ENCODE measurements at places on chromosomes 16 and 17.
A peak's percentile ranks its signal among the peaks of the same experiment; 100 is the strongest.

DNA sequence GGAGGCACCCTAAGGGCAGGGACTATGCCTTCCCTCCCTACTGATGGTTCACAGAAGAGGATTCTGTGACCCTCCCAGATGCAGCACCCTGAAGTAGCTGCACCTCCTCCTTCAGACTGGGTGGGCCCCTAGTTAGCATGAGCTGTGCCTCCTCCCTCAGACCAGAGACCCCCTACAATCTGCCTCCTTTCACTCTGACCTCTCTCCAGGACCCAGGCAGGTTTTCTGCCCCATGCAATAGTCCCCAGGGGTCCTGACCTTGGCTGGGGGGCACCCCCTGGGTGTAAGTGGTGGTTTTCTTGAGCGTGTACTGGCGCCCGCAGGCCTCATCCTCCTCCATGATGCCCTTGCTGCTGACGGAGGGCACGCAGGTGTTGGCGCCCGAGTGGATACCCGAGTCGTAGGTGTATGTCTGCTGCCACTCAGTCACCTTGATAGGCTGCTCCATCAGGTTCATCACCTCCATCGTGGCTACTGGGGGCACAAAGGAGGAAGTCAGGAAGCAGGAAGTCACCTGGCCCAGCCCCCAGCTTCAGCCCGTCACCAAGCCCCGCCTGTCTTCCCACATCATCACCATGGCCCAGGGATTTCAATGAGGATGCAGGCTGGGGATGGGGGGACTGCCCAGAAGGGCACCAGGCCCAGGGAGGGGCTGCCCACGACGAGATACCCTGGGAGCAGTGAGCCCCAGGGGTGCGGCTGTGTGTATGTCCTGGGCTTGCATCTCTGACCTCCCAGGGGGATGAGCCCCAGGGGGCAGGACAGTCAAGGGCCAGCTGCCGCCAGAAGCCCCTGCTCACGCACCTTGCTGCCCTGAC lies 14.9 kb downstream of the JUP start:
- DNase-seq, result no peak

GRCh38 chr17:79702034-79702433 lies 28.7 kb upstream of the ENPP7 start:
- no peak for DNase-seq

- DNase-seq, result no peak
Observed at GRCh38 chr16:22732400-22732799, 81.6 kb upstream of the HS3ST2 start.

- DNase-seq, result no peak
Observed at GRCh38 chr16:89137666-89138512, 33.7 kb upstream of the CDH15 start.

- no peak for DNase-seq
Observed at GRCh38 chr17:79622776-79623175, 11.9 kb upstream of the RBFOX3 start.

DNA sequence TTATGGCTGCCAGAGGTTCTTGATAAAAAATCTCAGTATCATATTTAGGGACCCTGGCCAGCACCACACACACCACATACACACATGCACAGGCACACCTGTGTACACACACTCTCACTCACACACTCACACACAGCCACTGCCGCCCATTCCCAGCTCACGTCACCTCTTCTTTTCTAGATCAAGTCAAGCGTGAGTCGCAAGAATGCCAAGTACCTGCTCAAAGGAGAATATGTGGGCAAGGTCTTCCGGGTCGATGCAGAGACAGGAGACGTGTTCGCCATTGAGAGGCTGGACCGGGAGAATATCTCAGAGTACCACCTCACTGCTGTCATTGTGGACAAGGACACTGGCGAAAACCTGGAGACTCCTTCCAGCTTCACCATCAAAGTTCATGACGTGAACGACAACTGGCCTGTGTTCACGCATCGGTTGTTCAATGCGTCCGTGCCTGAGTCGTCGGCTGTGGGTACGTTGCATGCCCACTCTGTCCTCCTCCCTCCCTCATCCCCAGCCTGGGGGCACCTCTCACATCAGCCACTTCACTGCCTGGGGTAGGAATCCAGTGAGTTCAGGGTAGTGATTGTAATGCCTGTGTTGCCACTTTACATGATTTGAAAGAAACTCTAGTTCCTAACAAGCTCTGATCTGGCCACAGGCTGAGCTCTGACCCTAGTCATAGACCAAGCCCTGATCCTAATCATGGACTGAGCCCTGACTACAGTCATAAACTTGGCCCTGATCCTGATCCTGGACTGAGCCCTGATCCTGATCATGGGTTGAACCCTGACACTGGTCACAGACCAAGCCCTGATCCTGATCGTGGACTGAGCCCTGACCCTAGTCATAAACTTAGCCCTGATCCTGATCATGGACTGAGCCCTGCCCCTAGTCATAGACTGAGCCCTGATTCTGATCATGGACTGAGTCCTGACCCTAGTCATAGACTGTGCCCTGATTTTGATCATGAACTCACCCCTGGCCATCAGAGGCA lies 20.4 kb downstream of the CDH5 start:
- no peak for DNase-seq

- DNase-seq, result peak; percentile 74
Observed at GRCh38 chr17:57986841-57987580, 1.0 kb downstream of the VEZF1 start.

GRCh38 chr16:49483651-49484450 lies 110.2 kb downstream of the C16orf78 start:
- DNase-seq, result no peak

DNA sequence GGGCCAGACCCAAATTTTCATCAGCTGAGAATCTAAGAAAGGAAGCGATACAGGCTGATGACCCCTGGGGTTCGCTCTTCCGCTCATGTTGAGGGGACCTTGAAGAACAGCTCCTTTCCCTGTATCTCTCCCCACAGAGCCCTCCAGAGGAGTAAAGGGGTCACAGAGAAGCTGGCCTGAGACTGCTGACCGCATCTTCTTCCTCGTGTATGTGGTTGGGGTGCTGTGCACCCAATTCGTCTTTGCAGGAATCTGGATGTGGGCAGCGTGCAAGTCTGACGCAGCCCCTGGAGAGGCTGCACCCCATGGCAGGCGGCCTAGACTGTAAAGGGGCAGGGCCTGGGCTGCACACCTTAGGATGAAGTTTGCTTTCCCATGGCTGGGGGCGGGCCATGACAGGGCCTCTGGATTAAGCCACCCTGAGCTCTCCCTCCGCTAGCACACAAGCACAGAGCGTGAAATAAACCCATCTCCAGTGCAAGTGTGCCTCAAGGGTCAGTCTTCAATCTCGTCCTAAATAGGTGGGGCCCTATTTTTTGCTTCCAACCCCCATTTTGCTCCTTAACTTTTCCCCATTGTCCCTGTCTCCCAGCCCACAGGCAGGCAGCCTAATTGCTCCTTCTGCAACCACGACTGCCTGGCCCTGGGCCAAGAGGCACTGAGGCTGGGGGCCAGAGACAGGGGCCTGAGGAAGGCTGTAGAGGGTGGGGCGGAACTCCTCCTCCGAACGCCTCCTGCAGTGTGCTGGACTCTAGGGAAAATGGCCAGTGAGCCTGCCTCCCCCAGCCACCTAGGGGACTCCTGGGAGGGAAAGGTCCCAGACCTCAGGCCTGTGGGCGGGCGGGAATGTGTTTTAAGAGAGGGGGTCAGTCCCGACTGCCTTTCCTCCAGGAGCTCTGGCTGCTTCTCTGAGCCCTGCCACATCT lies 3.6 kb downstream of the ZACN start:
- DNase-seq, result no peak

GRCh38 chr16:1377406-1378010 lies 25.8 kb downstream of the GNPTG start:
- DNase-seq, result no peak

DNA sequence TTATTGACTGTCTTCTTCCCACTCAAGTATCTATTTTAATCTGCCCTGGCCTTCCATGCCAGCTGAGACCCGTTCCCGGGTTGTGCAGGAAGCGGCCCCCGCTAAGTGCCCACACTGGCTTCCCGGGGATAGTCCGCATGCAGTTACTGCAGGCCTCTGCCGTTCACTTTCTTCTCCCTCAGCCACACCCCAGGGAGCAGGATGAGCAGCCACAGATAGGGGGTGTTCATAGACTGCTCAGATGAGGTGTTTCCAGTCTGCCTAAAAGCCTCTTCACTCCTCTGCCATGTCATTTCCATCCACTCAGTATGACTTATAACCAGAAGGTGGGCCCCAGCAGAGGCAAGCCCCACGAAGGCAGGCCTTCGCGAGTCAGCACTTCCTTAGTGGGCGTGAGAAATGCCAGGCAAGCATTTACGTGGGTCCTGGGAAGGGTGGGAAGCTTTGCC lies 7.7 kb downstream of the MED9 start:
- DNase-seq, result peak; percentile 13

DNA sequence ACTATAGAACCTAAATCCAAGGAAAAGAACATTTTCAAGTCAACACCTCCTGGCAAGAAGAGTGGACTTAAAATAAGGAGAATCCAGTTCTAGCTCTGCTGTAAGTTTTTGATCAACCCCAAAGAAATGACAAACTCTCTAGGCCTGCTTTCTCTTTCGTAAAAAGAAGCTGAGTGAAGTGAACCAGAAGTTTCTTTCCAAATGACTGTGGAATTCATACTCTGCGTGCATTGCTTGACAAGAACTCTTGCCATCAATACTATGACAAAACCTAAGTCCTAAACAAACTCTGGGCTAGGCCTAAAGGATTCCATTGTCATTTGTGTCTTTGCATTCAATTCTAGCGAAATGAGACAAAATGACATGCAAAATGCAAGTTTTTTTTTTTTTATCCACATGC lies 187.5 kb upstream of the SOX9 start:
- DNase-seq, result no peak

- peak; percentile 29 for DNase-seq
Observed at GRCh38 chr17:50976951-50977472, 110.9 kb upstream of the TOB1 start.

- DNase-seq, result no peak
Observed at GRCh38 chr16:89582614-89583196, 7.1 kb downstream of the CPNE7 start.

- DNase-seq, result peak; percentile 12
Observed at GRCh38 chr16:82881516-82881915, 254.7 kb downstream of the CDH13 start.

DNA sequence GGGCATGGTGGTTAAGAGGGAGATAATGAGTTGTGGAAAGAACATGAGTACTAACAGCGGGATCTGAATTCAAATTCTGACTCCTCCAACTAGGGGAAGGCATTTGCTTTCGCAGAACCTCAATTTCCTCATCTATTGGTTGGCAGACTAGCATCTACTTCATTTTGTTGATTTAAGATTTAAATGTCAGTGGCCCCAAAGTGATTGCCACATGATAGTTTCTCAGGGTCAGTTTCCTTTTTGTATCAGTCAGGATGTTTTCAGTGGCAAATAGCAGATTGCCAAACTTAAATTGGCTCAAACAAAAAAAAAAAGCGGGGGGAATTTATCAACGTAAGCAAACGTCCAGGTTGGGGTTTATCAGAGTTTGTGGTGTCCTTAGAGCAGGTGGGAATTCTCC lies 25.1 kb upstream of the NOS2 start:
- DNase-seq, result no peak

- DNase-seq, result no peak
Observed at GRCh38 chr17:68346448-68346847, 55.2 kb downstream of the ARSG start.

DNA sequence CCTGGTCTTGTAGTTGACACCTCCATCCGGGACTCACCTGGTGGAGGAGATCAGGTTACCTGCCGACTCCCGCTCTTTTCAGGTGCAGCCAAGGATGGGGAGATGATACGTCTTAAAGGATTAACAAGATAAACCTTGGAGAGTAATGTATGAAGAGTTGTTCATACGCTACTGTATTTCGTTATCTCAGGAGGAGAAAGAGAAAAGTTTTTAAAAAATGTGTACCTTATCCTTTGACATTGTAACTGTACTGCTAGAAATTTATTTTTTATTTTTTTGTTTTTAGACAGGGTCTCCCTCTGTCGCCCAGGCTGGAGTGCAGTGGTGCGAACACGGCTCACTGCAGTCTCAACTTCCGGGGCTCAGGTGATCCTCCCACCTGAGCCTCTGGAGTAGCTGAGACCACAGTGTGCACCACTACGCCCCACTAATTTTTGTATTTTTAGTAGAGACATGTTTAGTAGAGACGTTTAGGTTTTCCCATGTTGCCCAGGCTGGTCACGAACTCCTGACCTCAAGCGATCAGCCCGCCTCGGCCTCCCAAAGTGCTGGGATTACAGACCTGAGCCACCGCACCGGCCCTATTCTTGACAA lies 764 bp upstream of the SMURF2 start:
- DNase-seq, result no peak

GRCh38 chr17:41284546-41284945 lies 9.0 kb downstream of the KRTAP9-7 start:
- DNase-seq, result peak; percentile 50

DNA sequence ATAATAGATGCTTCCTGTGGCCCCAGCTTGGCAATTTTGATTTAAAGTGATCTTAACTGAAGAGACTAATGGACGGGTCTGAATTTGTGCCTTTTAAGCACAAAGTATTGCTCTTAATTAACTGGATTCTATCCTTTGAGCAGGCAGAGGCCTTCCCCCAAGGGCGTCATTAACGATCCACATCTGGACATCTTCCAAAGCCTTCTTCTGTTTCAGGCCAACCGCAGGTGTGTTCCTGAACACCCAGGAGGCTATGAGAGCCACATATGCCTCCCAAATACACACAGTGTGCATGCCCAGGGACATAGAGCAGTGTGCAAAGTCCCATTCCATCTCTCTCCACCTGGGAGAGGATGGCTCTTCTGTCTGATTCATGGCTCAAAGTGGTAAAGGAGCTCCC lies 42.3 kb downstream of the MAPT start:
- no peak for DNase-seq

GRCh38 chr17:3039736-3040135 lies 23.7 kb downstream of the OR1D5 start:
- DNase-seq, result no peak

- DNase-seq, result no peak
Observed at GRCh38 chr17:1492249-1493206, at the start of gene MYO1C. Gene MYO1C, minus strand, starts transcription at chr17:1492686. Its CDS starts 199 bp downstream, at chr17:1492487.

DNA sequence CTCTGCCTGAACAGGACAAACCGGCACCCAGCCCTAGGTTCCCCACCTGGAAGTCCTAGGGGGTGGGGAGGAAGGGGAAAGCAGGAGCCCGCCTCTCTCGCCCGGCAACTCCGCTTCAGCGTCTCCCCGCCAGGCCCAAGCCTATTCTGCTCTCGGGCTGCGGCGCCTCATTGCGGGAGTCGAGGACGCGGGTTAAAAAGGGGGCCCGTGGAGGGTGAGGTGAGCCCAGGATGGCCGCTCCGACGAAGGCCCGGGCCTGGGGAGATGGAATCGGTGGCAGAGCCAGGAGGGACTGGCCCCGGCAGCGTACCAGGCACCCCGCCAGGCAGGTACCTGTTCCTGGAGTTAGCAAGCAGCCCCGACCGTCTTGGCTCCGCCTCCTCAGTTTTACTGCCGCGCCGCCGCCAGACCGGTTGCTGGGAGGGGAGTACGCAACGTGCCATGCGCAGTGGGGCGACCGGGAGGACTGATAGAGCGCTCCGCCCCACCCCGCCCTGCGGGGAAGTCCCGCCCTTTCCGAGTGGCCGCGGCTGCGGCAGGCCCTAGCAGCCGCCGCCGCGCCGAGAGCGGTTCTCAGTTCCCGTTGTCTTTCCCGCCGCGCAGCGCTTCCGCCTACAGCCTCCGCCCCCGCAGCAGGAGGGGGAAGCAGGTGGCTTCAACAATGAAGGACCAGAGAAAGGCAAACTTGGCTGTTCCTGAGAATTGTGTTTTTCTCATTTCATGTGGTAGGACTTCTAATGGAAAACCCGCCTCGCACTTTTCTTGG lies at the start of gene STRADA:
TSS of gene STRADA (minus strand) at position 392 of the 766 bp plus-strand sequence. CDS start 13,430 bp downstream, outside the sequence.
- peak; percentile 97 for DNase-seq

Data from EH (cell line).